ENCODE measurements at places on chromosomes 12 and 14. TPM values are rescaled to one million over a fixed set of nuclear protein-coding genes. Genes with fewer than 3 reads are reported as not detected.

Gene SLC25A3
- polyA plus RNA-seq, result 704 TPM

Gene ERH
- 222 TPM for polyA plus RNA-seq

Gene FOXN4
- 0.09 TPM for polyA plus RNA-seq

Gene NKX2-1
- polyA plus RNA-seq, result not detected

Gene SLC17A8
- polyA plus RNA-seq, result not detected

DNA sequence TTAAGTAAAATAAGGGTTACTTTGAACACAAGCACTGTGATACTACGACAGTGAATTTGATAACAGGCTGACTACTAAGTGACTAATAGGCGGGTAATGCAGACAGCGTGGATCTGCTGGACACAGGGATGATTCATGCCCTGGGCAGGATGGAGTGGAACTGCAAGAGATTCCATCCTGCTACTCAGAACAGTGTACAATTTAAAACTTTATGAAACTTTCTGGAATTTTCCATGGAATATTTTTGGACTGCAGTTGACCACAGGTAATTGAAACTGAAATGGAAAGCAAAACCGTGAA lies 46.0 kb downstream of the YEATS4 start:
- no peak for DNase-seq

DNA sequence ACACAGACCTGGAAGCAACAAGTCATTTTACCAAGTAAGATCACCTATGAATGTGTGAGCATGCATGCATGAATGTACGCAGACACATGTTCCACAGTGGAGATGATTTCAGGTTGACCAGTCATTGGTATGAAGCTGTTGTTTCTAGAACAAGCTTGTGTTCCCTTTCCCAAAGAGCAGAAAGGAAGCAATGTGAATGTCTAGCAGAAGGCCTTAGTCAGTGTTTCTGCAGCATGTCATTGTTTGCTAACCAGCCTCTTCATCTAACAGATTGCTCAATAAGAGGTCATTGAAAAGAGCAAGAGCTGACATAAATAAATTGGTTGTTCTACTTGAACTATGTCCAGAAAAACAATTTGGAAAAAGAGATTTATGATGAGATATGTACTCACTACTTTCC lies 191.4 kb downstream of the PLCZ1 start:
- no peak for DNase-seq

GRCh38 chr14:104138098-104138717 lies at the start of gene KIF26A:
TSS of gene KIF26A (plus strand) at chr14:104138587. CDS start at chr14:104138723, 136 bp downstream.
- DNase-seq, result no peak

DNA sequence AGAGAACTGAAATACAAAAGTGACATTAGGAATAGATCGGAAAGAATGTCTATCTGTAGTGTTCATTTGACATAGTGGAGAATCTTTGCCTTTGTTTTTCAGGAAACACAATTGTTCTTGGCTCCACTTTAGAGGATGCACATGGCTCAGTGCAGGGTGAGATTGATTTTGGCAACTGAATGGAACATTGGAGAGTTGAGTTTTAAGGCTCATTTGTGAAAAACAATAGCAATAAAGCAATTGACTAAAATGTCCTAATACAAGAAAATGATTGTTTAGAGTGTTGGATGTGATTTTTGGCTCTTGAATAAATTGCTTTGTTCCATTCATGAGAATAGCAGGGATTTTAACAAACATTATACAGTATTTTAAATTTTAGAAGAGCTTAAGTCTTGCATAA lies 116.4 kb downstream of the SLC38A1 start:
- DNase-seq, result no peak

GRCh38 chr12:54561164-54561563 lies 11.8 kb downstream of the PDE1B start:
- peak; percentile 56 for DNase-seq

GRCh38 chr12:105931762-105932570 lies 206.8 kb downstream of the NUAK1 start:
- no peak for DNase-seq
